Motor neuron (in vitro differentiated cells): ENCODE measurements at places on chromosomes 12 and 14.
A peak's percentile ranks its signal among the peaks of the same experiment; 100 is the strongest.

GRCh38 chr14:20262642-20263128 is 23.6 kb downstream of the OR11H4 start:
- no peak for ATAC-seq

- no peak for ATAC-seq
Measured at GRCh38 chr14:101506926-101507835, 54.1 kb upstream of the DIO3 start.

DNA sequence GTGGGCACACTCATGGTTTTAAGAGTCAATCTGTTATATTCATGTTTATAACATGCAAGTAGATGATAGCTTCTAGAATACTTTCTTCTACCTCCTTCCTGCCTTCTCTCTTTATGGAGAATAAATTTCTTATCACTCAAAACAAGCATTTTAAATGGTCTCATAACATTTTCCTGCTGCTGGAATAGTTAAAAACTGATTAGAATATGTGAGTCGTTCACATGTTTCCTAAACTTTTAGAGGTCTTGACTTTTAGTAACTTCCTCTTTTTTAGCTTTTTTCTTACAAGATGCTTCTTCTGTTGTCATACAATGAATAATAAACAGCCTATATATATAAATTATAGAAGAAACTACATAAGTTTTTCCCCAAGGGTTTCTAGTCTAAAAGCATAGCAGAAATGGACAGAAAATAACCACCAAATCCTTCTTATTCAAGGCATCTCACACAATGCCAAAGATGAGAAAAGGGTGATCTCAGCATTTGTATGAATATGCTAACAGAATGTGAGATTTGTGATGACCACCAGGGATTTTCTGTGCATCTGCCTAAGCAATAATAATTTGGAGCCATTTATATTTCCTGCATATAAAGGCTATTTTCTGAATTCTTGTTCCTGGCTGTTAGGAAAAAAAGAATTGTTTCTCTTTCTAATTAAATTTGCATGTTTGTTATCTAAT is 127.8 kb downstream of the DAAM1 start:
- no peak for ATAC-seq

DNA sequence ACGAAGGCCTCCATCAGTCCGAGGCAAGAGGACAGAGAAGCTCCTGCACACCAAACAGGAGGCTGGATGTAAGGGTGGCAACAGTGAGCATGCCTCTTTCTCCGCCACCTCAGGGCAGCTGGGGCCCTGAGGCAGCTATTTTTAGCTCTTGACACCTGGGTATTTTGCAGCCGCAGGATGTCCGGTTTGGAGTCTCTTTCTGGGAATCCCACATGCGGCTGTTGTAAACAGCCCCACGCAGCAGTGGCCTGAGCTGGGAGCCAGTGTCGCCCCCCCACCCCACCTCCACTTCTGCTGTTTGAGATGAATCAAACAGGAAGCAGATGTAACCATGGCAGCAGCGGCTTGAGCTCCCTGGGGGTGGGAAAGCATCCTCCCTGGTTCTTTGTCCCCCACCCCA is 11.7 kb downstream of the HDAC7 start:
- peak; percentile 50 for ATAC-seq

GRCh38 chr14:60506985-60507829 is 1.7 kb upstream of the SIX6 start:
- ATAC-seq = no peak

GRCh38 chr12:70393787-70394499 is 27.9 kb downstream of the KCNMB4 start:
- no peak for ATAC-seq

DNA sequence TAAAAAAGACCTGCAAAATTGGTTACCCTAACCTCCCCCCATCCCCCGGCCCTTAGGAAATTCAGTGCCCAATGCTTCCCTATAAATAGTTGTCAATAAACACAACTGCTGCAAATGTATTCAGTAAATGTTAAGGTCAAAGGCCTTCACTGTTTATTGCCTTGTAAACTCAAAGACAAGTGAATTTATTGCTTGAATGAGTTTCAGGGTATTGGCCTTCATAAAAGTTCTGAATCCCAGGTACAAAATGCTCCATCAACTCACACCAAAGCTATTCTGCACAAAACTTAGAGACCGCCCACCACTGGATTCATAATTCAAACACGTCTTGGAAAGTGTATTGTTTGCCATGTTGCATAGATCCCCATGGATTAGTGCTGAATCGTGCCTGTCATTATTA is 63.3 kb upstream of the CDKN3 start:
- no peak for ATAC-seq

DNA sequence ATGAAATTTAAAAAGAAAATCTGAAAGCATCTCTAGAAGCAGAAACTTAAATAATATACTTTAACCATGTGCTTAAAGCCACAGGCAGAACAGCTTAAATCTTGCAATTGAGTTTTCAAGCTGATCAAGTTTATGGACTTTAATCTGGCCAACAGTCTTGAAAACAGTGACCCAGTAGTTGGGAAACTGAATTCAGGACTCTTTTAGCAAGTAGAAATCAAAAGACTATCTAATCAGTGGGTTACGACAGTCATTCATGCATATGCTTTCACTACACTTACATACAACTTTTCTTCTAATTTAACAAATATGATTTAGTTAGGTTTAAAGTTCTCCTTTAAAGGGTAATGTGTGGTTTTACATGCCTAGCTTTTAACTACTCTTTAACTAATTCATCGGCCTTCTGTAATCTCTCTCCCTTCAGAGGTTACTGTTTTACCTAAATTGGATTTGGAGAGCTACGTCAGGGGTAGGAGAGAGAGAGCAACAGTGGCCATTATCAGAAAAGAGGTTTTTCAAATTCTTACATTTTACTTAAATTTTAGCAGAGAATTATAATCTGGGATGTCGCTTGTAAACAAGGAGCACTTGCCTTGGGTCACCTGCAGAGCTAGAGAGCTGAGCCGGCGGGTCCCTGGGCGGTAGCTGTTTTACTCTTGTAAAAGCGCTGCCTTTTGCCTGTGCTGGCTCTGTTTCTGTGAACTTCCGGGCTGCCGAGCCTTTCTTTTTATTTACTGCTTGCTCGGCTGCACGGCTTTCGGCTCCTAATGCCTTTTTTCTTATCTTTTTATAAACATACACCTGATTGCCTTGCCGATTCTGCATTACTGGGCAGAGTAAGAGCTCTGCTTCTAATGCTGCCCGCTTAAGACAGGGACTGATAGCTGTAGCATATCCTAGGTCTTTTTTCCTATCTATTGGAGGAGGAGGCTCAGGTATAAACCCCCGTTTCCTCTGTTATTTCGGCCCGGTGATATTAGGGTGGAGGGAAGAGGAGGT is 17.4 kb upstream of the LYZ start:
- ATAC-seq = peak; percentile 78

DNA sequence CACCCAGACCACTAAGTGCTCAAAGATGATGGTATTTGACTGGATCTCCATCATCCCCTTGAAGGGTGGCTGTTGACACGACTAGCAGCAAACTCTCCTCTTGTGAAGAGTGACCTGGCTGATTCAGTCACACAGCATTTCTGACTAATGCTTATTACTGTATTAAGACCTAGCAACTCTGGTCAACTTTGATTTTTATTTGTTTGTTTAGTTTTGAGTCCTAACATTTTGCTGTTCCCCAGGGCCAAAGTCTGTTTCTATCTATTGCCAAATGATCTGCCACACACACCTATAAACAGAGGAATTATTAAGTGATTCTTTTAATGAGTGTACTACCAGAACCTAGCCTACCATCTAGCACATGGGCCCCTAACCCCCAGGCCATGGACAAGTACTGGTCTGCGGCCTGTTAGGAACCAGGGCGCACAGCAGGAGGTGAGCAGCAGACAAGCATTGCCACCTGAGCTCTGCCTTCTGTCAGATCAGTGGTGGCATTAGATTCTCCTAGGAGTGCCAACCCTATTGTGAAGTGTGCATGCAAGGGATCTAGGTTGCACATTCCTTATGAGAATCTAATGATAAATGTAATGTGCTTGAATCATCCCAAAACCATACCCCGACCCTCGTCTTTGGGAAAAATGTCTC is 120.0 kb downstream of the RPS6KA5 start:
- ATAC-seq = no peak

DNA sequence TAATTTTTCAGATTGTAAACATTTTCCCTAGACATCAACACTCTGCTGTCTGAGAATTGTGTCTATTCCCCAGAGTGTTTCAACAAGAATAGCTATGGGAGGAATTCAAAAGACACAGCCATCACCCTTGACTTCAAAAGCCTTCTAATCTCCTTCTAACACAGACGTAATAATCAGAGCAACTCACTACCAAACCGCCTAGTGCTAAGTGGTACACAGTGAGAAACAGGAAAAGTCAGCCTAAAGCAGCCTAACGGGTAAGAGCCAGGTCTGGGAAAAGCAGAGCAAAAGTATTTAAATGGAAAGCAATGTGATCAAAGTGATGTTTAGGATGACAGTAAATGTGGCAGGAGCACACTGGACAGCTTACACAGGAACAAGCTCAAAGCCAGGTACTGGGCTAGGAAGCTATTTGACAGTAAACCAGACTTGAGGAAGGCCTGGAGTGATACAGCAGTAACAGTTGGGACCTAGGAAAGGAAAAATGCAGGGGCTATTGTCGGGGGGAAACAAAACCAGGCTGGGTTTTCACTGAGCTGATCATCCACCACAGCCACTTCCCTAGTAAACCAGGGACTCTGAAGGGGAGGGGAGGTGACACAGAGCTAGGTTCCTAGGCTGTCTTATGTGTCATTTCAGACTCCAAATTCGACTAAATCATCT is 29.4 kb downstream of the CORO1C start:
- peak; percentile 66 for ATAC-seq

- ATAC-seq = no peak
Measured at GRCh38 chr14:97902630-97903029, 1105.4 kb downstream of the VRK1 start.
